ENCODE measurements at places on chromosomes 4 and X.

- DNase-seq = no peak
These were observed 353.0 kb upstream of the GALNT7 start for GRCh38 chr4:172815499-172816164.

DNA sequence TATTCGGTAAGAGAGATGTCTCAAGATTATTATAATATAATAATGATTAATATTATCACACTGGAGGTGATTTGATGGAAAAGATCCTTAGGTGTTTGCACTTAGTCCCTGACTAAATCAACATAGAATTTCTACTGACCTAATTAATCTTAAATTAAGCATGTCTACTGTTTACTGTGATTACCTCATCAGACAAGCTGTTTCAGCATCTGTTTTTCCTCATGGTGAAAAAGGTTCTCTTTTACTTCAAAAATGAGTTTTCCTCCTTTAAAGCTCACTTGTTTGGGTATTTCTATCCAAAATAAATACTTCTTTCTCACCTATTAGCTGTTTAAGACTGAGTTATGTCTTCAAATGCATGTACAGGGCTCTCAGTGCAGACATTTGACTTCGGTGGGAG lies 407.8 kb downstream of the NKX6-1 start:
- no peak for DNase-seq

DNA sequence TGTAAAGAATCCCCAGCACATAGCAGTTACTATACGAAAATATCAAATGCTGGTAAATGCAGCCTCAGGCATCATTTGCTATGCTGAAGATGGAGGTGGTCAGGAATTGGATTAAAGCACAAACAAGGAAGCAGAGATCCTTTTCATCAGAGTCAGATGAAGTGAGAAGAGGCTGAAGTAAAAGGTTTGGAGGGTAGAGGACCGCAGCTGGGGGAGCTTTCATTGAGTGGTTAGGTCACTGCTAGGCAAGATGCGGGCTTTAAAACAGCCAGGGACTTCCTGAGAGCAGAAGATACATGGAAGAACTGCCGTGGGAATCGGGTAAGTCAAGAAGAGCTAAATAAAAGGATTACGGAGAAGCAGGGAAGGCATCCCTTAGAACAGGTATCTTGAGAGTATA lies 351.4 kb downstream of the UNC5C start:
- no peak for DNase-seq

DNA sequence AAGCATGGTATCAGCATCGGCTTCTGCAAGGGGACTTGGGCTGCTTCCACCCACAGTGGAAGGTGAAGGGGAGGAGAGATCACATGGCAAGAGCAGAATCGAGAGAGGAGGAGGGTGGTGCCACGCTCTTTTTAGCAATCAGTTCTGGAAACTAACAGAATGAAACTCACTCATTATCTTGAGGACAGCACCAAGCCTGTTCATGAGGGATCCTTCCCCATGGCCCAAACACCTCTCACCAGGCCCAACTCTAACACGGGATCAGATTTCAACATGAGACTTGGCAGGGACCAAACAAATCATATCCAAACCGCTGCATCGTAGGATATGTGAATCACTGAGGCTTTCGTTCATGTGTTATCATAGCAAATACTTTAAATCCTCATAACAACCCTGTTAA lies 125.5 kb downstream of the GPC3 start:
- DNase-seq = no peak

- no peak for DNase-seq
These were observed 10.1 kb downstream of the DHRSX start for GRCh38 chrX:2490634-2491033.

DNA sequence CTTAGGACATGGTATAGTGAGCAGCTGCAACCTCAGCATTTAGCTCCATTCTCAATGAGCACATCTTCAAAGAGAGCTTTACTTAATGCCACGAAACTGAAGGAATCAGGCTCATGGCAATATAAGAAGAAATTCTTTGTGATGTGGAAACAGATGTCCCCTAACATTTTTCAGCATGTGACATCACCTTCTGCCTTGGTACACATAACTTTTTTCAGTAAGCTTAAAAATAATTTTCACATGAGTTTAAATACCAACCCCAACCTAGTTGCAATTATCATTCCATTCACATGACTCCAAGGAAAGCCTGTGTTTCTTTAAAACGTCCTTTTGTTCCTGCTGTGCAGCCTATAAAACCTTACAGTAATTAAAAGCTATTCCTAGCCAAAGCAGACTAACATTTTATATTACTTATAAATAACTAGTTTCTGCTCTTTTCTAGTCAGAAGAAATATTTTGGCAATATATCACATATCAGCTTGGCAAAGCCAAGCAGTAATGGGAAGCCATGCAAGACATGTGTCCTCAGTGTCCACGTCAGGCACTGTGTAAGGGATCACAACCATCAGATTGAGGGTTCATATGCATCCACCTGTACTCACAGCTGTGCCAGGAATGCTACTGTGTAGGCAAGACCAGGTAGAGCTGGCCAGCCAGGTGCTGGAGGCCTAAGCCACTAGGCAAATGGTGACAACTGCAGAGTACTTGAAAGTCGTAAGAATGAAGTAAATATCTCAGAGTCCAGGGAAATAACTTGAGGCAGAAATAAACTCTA lies 466.6 kb downstream of the INPP4B start:
- DNase-seq = no peak

DNA sequence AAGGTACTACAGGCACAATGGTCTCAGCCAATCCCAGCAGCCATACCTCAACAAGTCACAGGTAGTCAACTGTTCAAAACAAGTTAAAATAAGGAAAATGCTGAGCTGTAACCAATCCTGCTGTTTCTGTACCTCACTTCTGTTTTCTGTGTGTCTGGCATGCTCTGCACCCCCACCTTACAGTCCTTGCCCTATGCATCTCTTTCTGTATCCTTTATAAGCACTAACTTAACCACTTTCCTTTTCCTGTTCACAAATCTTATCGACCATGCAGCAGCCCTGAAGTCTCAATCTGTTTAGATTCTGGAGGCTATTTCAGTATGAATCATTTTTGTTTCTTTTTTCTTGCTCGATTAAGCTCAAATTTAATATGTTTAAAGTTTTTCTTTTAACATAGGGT lies 12.5 kb upstream of the FAM13A start:
- DNase-seq = no peak

All from T-helper 1 cell (primary cell).